ENCODE measurements at places on chromosomes 2 and 18.
A peak's percentile ranks its signal among the peaks of the same experiment; 100 is the strongest.

DNA sequence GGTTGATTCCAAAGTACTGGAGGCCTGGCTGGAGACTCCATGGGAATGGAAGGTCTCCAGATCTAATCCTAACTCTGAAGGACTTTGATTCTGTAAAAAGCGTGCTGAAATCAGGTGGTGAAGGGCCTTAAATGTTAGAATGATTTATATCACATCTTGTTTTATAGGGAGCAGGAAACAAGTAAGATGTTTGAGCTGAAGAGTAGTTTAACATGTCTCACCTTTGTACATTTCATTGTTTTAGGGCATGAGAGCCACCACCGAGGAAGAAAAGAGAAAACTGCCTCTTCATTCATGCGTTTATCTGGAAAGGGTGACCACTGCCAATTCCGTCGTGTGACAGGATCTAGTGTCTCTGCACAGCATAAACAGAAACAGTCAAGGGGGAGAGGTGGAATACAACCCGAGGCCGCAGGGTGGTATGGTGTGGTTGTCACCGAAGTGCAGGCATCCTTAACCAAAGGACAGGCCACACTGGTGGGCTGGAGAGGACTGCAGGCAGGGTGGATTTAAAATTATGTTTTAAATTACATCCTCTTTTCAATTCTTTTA lies 445.3 kb downstream of the SLC4A3 start:
- no peak for DNase-seq

GRCh38 chr18:33022370-33022769 lies 249.5 kb upstream of the KLHL14 start:
- DNase-seq = no peak

- no peak for DNase-seq
Observed at GRCh38 chr2:221254299-221254698, 317.8 kb downstream of the EPHA4 start.

DNA sequence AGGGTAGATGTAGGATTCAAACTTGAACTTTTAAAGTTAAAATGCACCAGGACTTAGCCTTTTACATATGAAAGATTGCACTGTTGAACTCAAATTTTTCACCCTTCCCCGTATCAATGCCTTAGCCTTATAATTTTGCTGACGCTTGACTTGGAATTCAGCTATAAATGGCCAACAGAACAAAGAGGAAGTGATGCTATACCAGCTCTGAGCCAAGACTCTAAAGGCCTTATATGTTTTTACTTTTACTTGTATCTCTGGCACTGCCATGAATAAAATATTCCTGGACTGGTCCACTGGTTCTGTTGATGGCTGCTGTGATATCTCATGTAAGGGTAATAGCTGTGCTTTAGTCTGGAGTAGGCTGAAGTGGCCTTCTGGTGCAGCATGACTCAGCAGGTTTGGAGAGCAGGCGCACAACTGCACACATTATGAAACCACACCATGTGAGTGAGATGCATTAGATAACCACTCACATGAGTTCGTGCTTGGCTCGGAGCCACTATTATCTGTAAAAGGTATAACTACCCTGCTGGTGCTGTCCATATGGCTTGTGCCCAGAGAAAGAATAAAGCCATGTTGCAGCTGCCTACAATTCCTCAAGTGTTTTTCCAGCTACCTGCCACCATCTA lies 8.4 kb upstream of the IER3IP1 start:
- DNase-seq = no peak

DNA sequence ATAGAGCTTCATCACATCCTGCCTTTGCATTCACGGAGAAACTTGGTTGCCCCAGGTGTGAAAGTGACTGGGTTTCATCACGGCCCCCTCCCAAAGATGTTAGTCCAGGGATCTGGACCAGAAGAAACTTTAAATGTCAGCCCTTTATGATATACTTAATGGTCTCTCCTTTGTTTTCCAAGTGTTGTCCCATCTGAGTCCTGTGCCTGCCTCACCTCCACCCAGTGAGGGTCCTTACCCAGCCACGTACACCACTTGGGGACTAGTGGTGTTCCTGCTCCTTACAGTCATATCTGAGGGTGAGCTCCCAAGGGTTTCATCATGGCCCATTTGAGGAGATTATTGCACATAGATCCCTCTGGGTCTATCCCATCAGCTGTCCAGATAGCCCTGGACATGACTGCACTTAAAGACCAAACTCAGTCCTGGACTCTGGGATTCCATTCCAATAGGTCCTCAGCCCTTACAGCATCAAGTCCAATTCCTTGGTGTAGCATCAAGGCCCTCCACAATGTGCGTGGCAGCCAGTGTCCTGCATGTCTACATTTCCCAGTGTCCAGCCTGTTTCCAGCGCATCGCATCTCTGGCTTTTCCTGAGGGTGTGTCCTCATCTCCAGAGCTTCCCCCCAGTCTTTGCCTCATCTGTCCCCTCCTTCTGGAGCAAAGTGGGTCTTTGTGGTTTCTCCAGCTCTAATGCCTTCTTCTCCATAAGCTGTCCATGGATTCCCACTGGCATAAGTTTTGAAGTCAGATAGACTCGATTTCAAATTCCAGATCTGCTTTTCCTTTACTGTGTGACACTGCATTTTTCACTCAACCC lies 351.6 kb downstream of the MYCN start:
- DNase-seq = no peak

- peak; percentile 64 for DNase-seq
Observed at GRCh38 chr2:217065695-217066405, 206.0 kb upstream of the TNP1 start.

Data from HS-5 (cell line).